ENCODE measurements at places on chromosomes 3 and 15.
A peak's percentile ranks its signal among the peaks of the same experiment; 100 is the strongest.

GRCh38 chr15:72319360-72319984 lies 485 bp downstream of the CELF6 start:
- peak; percentile 30 for DNase-seq

DNA sequence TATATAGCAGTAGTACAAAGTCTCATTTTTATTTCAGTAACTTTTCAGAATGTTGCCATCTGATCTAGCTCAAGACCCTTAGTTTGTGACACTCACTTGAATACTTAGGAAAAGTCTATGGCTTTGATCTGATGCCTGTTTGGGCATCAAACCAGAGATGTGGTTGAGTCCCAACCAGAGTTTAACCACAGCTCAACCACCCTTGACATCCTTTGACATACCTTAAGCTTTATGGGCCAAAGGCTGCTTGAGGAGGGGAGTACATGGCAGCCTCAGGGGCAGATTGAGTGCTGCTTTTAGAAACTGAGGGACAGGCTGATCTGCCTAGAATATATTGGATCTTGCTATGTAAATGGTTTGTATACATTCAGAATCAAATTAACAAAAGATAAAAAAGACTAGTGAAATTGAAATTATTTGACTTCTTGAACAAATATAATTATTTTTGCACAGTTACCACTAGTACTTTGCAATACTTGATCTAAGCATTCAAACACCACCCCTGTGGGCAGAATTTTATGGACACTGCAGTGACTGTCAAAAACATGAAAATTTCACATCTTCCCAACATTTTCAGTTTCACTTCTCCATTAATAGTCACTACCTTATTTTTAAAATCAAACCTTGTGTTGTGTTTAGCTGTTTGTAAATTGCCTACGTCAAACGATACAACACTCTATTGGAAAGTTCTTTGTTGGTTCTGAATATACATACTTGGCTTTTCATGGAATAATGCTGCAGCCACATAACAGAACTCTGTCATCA lies 199.8 kb downstream of the UBE2E2 start:
- DNase-seq = no peak

DNA sequence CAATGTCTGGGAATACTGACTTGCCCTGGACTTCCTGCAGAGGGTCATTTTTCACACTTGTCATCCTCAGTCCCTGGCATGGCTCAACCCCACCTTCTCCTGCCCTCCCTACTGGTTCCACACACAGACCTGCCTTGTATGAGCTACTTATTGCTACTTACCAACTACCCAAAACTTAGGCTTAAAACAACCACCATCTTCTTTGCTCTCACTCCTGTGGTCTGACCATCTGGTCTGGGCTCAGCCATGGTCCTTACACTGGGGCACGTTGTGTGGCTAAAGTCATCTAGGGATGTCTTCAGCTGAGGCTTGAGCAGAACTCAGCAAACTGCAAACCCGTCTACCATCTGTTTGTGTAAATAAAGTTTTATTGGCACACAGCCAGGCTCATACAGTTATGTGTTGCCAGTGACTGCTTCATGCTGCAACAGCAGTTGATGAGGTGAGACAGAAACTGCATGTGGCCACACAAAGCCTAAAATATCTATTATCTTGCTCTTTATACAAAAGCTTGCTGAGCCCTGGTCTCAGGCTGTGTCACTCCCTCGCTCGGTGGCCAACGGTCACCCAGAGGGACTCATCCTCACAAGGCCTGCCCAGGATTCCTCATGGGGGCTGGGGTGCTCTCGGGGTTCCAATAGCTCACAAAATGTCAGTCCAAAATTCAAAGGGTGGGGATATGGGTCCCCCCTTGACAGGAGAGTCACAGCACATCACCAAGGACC lies 43.5 kb downstream of the KLF15 start:
- no peak for DNase-seq

GRCh38 chr3:3305084-3305483 lies 125.6 kb upstream of the CRBN start:
- DNase-seq = no peak

DNA sequence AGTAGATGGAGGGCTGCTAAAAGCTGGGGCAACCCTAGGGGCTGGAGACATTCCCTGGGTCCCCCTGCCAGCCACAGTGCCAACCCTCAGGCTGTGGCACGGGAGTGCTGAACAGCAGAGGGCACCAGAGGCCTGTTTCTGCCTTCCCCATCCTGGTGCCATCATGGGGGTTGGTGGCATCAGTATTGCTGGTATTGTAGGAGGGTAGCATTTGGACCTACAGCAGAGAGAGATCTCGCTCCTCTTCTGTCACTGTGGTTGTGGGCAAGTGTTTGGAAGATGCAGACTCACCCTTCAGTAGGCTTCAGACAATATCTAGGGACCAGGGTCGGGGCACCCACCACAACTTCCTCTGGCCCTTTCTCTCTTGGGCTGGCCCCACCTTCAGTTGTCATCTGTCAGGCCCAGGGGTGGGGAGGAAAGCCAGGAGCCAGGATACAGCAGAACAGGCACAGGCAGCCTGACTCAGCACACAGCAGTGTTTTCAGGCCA lies 123.5 kb downstream of the RPLP1 start:
- DNase-seq = peak; percentile 56

DNA sequence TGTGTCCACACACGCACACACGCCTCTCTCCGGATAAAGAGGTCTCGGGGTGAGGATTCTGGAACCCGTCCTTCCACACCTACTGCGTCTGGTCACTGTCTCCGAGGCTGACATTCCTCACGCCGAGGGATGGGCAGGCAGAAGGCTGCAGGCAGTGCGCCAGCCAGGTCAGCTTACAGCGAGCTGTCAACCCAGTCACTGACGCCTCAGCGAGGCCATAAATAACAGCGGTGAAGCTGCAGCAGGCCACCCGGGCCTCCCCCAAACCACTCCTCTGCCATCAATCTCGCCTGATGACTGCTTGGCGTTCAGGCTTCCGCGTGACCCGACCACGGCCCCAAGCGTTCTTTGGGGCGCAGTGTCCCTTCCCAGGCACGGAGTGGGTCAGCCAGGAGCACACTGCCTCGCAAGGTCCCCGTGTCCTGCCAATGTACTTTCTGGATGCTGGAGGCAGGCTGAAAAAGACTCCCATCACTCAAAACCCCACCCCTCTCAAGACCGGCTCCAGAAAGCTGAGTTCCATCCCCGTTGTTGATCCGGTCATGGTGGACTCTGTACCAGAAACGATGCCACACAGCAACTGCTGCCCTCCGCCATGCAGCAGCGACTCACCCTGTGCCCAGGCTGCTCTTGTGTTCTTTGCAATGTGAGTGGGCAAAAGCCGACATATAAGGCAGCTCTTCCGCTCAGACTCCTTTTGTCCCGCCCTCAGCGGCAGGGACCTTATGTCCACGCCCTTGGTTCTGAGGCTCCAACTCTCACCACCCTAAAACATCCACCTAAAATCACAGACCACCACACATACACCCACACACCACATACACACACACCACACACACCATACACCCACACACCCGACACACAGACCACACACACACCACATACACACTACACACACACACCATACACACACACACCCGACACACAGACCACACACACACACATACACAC lies 27.1 kb downstream of the CPN2 start:
- peak; percentile 26 for DNase-seq

- DNase-seq = no peak
These were observed 68.8 kb downstream of the PLOD2 start for GRCh38 chr3:146092230-146092629.

DNA sequence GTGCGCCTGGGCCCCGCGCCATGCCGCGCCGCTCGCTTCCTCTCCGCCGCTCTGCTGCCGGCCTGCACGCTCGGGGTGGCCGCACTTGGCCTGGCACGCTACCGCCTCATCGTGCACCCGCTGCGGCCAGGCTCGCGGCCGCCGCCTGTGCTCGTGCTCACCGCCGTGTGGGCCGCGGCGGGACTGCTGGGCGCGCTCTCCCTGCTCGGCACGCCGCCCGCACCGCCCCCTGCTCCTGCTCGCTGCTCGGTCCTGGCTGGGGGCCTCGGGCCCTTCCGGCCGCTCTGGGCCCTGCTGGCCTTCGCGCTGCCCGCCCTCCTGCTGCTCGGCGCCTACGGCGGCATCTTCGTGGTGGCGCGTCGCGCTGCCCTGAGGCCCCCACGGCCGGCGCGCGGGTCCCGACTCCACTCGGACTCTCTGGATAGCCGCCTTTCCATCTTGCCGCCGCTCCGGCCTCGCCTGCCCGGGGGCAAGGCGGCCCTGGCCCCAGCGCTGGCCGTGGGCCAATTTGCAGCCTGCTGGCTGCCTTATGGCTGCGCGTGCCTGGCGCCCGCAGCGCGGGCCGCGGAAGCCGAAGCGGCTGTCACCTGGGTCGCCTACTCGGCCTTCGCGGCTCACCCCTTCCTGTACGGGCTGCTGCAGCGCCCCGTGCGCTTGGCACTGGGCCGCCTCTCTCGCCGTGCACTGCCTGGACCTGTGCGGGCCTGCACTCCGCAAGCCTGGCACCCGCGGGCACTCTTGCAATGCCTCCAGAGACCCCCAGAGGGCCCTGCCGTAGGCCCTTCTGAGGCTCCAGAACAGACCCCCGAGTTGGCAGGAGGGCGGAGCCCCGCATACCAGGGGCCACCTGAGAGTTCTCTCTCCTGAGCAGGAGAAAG lies 951 bp downstream of the GPR62 start:
- DNase-seq = no peak

DNA sequence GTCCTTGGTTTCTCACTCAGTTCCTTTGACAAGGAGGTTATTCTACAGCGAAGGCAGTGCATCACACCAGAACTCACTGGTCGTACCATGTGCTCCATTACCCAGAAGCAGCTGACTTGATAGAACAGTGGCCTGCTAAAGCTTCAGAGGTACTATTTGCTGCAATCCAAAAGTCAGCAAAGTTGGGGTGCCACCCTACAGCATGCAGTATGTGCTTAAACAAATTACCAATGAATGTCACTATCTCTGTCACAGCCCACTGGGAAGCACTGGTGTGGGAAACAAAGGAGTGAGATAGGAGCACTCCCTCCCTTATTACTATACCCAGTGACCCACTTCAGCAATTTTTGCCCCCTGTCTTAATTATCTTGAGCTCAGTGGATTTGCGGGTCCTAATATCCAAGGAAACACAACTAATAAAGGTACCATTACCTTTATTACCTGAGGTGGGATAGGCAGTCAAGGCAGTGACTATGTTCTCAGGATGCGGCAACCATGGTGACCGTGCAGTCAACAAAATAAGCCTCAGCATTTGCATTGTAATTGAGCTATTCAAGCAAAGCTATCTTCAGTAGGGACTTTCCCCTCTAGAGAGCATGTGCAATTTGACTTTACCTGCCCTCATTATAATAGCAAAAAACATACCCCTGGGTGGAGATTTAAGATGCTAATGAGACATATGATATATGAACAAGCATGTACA lies 199.4 kb downstream of the OCA2 start:
- DNase-seq = no peak

DNA sequence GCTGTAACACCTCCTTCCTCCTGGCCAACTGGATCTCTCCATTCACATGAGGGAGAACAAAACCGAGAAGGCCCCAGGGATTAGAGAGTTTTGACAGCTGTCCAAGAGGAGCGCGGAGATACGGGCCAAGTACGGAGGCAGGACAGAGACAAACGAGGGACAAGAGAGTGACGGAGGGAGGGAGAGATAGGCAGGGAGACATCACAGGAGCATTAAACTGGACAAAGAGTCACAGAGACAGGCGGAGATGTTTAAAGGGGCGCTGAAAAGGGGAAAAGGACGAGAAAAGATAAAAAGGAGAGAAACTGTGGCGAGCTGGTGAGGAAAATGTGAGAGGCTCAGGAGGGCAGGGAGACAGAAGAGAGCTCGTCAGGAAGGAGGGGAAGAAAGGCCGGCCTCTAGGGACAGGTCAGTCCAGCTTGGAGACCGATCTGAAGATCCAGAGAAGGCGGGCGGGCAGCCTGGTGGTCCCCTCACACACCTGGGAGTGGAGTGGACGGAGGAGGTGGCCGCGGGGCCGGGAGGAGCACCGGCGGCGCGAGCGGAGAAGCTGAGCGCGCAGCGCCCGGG lies 40.5 kb upstream of the ROPN1 start:
- no peak for DNase-seq

- no peak for DNase-seq
These were observed 21.1 kb downstream of the MAPK6 start for GRCh38 chr15:52039925-52040781.

DNA sequence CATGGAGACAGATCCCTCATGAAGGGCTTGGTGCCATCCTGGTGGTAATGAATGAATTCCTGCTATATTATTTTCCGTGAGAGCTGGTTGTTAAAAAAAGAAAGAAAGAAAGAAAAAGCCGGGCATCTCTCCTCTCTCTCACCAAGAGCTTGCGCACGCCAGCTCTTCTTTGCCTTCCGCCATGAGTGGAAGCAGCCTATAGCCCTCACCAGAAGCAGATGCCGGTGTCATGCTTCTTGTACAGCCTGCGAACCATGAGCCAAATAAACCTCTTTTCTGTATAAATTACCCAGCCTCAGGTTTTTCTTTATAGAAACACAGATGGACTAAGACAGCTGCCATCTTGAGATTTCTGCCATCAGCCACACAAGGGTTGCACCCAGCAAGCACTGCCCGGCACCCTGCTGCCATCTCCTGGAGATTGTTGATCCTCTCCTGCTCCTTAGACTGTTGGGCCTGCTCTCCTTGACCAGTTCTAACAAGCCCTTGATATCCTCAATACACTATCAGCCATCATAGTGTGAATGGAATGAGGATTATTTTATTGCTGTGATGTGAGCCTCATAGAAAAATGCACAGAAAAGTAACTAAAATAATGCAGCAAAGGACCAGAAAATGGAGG lies 3.5 kb upstream of the AHSG start:
- DNase-seq = no peak

DNA sequence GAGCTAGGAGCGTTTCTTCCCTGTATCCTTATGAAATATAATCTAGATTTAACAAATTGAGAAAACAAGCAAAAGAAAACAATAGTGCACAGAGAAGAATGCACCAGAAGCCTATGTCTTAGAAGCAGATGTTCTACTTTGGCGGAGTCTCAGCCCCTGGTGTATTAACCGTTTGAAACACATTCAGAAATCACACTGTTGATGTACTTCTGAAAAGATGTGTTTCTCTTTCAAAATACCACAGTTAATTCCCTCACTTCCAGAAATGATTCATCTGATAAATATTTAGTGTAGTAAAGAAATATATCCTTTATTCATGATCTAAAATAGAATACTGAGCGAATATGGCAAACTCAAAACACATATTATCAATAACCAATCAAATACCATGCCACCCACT lies 77.7 kb downstream of the CBLB start:
- no peak for DNase-seq

- no peak for DNase-seq
These were observed 260.4 kb upstream of the SLCO3A1 start for GRCh38 chr15:91593067-91593466.

DNA sequence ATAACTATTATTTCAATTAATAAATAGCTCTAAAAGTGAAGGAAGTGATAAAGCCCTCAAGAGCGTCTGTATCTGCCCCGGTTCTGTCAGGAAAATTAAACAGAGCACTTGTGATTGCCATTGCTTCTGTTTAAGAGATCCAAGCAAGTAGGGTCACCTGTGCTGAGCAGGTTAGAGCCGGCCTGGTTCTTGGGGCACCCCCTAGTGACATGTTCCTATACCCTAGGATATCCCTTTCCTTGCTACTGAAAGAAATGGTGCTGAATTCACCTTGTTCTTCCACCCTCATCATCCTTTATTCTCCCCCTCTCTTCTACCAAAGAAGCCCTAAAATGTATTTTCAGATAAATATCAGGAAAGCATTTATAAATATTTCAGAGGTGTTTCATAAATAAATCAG lies 323.5 kb downstream of the RORA start:
- peak; percentile 28 for DNase-seq

GRCh38 chr3:171088964-171089754 lies 62.6 kb upstream of the SLC2A2 start:
- no peak for DNase-seq

GRCh38 chr3:196617256-196617655 lies 22.2 kb upstream of the NRROS start:
- DNase-seq = no peak
